ENCODE measurements at places on chromosomes 6 and 20.
A peak's percentile ranks its signal among the peaks of the same experiment; 100 is the strongest.

GRCh38 chr20:719816-720215 lies 44.2 kb upstream of the SCRT2 start:
- DNase-seq, result no peak

- no peak for DNase-seq
Observed at GRCh38 chr20:37390891-37391525, 45.1 kb downstream of the SRC start.

GRCh38 chr6:129764761-129765407 lies 54.9 kb upstream of the ARHGAP18 start:
- DNase-seq, result no peak

- no peak for DNase-seq
Observed at GRCh38 chr6:158769234-158769770, 49.9 kb downstream of the EZR start.

DNA sequence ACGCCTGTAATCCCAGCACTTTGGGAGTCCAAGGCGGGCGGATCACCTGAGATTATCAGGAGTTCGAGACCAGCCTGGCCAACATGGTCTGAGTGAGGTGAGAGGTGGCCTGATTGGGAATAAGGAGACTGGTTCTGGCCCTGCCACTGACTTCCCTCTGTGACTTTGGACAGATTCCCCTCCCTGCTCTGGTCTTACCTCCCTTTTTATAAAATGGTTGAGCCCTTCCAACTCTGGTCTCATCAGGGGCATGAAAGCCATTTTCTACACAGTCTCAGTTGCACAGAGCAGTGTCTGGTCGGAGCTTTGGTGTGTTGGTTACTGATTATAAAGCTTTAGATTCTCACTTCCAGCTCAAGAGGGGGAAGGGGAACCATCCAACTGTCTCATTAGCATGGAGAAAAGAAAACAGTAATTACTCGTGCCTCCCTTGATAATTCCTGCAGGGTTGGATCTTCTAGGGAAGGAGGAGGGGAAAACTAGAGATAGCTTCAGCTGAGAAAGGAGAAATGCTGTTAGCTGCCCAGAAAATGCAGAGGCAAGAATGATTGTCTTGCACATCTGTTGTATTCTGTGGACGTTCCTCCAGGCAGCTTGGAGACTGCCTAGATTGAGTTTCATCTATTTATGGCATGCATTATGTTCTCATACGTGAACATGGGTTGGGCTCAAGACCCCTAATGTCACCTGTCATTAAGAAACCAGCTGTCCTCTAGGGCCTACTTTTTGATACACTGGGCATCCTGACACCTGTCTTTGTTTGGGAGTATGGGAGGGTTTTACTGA lies 30.4 kb downstream of the RALY start:
- no peak for DNase-seq

DNA sequence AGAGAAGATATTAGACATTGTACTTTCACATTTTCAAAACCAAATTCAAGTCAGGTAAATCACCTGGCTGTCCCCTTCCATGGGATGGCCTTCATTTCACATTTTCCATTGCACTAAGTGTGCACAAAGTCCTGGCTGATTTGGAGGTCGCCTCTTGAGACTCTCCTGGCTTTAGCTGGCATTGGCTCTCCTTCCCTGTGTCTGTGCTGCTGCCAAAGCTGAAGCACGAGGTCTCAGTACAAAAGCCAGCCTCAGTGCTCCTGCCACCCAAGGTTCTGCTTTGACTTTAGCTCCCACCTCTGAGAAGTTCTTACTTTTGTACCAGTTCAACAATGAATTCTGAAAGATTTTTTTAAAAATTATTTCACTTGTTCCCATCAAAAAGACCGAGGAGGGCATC lies 289.2 kb upstream of the CNR1 start:
- DNase-seq, result no peak

GRCh38 chr6:38676974-38677544 lies 25.9 kb downstream of the GLO1 start:
- DNase-seq, result no peak

DNA sequence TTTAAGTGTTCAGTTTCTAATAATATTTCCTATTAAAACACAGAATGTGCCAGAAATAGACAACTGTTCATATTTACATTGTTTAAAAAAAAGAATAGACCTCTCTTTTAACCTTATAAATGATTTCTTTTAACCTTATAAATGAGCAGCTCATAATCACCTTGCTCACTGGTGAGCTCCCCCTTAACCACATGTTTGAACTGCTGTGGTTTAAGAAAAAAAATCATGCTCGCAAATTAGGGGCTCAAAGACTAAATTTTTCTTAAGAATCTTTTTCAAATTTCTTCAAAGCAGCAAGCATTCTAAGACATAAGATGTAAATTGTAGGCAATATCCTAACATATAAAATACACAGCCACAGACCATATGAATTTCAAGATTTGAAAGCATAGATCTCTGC lies 32.8 kb downstream of the FAM8A1 start:
- no peak for DNase-seq

DNA sequence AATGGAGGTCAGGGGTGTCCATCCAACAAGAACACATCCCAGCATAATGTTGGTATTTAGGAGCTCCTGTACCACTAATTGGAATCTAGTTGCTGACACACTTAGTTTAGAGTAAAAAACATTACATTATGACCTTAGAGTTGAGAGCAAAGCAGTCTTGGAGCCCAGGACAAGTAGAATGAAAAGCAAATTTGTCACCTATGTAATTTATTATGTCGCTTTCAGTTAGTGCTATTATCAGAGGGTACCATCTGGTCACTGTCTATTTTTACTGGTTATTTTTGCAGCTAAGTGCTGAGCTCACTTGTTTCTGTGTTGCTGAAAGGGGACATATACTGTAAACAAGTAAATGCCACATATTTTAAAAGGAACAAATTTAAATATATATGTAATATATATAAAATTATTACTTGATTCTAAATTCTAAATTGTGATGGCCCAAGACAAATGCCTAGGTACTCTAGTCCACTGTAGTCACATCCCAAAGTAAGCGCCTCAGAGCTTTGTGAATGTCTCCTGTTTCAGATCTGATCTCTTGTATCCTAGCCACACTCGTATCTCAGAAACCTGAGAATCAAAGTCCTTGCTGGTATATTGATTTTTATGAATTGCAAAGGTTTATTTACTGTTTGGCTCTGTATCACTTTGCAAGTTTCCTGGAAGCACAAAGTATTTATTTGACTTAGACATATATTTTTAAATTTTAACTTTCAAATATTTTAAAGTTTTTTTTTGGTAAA lies 148.6 kb upstream of the MAN1A1 start:
- no peak for DNase-seq

GRCh38 chr6:145025488-145025887 lies 709.8 kb downstream of the EPM2A start:
- no peak for DNase-seq

DNA sequence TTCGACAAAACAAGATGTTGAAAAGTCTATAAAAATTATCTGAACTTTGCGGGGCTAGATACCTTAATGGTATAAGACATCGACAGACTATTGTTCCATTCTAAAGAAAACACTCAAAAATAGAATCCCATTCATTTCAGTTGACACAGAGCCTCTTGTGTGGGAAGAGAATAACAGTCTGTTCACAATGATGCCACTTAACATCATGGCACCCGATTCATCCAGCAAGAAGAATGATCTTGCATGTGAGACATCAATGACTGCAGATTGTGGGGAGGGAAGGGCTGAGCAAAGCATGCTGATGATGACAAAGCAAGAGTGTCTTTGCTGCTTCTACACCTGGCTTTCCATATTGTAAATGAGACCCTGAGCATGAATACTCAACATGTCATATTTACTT lies 49.7 kb upstream of the ARMH2 start:
- DNase-seq, result no peak

DNA sequence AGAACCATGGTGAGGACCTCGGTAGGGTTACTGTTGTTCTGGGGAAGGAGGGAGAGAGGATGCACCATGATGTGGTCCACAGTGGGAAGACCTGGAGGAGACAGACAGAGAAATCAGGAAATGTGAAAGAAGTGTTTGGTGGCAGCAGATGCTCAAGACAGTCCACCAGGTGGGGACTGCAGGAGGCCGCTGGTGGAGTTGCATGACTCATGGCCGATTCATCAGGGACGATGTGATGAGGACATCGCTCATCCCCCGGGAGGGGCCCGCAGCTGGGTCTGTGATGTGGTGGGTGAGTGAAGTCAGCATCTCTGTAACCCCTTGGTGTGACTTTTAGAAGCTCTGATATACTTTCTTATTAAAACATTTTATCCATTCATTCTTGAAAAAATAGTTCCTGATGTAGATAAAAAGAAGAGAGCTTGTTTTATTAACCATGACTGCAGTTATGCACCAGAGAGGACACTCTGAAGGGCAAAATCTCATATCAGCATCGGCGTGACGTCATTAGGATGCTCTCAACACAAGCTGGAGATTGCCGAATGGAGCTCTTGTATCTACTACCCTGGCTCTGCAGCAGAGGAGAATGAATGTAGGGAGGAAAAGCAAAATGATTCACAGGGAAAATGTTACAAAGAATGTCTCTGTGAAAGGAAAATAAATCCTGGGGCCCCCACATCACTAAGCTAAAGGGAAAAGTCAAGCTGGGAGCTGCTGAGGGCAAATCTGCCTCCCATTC lies 71.2 kb downstream of the RAMACL start:
- peak; percentile 18 for DNase-seq

DNA sequence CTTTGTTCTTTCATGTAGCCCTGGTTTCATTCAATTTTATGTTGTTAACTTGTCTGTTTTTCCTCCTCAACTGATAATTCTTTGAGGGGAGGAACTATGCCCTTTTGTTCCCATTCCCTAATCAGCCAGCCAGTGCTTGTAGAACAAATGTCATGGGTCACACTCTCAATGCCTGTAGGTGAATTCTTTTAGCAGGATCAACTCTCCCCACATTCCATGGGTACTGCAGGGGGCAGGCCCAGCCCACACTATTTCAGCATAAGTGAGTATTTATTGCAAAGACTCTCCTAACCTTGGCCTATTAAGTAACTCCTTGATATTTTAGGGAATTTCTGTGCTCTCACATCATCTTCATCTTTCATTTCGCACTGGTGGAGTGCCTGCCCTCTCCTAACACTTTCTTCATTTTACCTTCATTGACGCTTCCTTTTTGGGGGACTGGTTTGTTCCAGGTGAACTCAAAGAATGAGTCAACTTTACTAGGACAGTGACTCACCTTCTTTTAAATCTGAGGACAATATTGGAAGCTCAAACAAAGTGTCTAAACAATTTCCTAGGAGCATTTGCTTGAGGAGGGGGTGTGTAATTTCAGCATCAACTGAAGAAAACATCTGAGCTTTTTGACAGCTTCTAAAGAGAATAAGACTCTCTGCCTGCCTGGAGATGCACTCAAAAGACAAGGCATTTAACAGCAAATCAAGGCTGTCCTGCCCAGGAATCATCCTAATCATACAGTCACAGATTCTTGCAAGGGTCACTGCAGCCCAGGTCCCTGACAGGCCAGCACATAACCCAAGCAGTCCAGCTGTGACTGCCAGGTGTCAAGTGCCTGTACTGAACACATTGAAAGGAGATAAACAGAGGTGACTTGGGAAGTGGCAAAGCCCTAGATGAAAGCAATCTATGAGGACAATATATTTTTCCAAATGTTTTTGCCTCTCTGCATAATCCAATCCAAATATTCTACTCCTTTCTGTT lies 263.9 kb upstream of the PRND start:
- DNase-seq, result no peak

GRCh38 chr6:47788498-47788884 lies 6.7 kb downstream of the OPN5 start:
- DNase-seq, result no peak

GRCh38 chr6:168030908-168031307 lies 33.4 kb downstream of the KIF25 start:
- DNase-seq, result no peak

GRCh38 chr6:16883414-16883813 lies 122.2 kb upstream of the ATXN1 start:
- no peak for DNase-seq

DNA sequence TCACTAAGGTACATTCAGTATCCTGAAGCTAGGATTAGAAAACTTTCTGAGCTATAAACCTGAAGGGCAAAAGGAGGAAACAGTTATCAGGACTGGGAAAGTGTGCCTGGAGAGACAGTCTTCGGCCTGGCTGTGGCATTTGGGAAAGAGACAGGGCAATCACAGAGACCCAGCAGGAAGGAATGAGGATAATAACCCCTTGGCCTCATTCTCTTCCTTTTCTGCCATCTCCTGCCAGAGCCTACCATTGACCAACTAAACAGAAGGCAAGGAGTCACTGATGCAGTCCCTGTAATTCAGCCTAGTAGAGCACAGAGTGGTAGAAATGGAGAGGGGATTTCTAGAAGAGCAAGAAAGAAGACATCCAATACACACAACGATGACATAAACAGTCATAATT lies 359.4 kb downstream of the HDGFL1 start:
- DNase-seq, result no peak

DNA sequence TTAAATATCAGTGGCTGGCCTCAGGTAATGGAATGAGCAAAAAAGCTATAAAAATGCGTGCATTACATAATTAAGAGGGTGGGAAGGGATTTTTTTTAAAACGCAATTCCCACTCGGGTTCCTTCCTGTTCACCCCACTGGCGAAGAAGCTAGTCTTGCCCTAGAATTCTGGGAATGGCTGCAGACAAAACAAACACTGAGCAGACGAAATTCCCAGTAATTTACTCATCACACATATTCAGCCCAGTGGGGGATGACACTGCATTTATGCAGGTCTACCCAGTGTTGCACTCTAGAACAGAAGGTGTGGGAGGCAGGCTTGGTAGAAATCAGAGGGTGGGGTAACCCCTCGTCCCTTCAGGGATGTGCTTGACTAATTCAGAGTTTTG lies 2695.0 kb upstream of the DEFB115 start:
- DNase-seq, result no peak

DNA sequence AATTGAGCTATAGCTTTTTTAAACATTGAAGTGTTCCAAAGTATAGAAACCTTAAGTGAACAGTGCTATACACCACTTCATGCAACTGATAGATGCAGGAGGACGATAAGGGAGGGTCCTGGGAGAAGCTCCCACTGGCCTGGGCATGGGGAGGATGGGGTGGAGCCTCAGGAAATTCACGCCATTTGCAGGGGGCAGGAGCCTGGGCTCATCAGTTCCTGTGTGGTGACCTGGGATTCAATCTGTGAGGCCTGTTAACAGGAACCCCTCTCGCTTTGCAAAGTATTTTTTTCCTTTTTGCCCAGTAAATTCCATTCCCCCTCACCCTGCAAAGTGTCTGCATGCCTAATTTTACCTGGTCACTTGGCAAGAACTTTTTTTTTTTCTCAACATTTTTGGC lies 11.0 kb upstream of the ASCC3 start:
- DNase-seq, result no peak

DNA sequence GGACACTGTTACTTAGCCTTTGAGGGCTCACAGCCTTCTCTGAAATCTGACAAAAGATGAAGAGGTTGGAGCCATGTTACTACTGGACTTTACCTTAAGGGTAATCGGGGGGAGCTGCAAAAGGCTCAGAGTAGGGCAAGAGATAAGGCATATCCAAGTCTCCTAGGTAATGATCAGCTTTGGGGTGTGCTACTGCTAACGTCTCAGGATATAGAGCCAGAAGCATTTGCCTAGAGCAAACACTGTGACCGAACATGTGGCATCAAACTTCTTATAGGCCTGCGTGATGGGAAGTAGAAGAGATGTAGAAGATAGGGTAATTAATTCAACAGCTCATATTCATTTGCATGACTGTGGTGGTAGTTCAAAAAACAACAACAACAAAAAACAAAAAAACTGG lies 11.1 kb downstream of the UBE2V1 start:
- no peak for DNase-seq
